Memory B cell (primary cell): ENCODE measurements at places on chromosomes 2 and 18.

DNA sequence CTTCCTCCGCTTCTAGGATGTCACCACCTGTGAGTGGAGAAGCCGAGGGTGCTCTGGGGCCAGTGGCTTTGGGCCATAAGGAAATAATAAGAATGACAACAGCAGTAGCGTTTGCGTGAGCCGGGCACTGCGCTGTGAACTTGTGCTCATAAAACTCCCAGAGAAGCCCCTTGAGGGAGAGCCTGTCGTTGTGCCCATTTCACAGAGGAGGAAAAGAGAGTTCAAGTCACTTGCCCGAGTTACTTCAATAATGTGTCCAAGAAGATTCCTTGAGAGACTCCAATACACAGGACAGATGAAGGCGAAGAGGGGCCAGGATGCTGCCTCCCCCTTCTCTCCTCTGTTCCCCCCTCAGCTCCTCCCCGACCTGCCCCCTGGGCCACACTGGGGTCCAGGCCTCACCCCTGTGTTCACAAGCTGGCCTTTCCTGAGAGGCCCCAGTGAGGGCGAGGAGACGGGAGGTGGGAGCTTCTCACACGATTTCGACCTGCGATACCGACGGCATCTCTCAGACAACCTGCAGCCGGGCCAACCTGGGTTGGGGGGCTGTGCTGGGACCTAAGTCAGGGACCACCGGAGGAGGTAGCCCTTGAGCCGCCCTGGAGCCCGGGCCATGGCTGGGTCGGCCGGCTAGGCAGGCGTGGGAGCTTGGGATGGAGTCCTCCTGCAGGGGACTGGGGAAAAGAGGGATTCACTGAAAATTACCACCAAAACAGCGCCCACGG lies 53.5 kb upstream of the UBE2F start:
- DNase-seq: no peak

- no peak for DNase-seq
These were observed 78.9 kb downstream of the UXS1 start for GRCh38 chr2:106115250-106115649.

- DNase-seq: no peak
These were observed 294.7 kb upstream of the LRP1B start for GRCh38 chr2:142425551-142425950.

DNA sequence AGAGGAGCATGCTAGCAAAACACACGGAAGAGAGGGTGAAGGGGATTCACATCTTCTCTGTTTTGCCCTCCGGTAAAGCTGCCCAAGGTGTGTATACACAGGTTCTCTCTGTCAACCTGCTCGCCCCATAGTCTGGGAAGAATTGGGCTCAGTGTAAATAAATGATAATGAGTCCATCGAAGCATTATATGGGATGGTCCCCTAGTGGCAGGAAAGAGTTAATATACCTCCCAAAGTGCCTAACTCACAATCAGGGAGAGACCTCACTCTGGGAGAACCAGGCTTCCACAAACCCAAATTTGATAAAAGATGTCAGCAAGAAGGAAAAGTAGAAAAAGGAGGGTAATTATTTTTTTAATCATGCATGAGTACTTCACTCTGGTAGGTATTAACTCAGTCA lies 262.2 kb upstream of the ZNF521 start:
- DNase-seq: no peak

GRCh38 chr2:224885836-224886547 lies 156.3 kb downstream of the DOCK10 start:
- no peak for DNase-seq

DNA sequence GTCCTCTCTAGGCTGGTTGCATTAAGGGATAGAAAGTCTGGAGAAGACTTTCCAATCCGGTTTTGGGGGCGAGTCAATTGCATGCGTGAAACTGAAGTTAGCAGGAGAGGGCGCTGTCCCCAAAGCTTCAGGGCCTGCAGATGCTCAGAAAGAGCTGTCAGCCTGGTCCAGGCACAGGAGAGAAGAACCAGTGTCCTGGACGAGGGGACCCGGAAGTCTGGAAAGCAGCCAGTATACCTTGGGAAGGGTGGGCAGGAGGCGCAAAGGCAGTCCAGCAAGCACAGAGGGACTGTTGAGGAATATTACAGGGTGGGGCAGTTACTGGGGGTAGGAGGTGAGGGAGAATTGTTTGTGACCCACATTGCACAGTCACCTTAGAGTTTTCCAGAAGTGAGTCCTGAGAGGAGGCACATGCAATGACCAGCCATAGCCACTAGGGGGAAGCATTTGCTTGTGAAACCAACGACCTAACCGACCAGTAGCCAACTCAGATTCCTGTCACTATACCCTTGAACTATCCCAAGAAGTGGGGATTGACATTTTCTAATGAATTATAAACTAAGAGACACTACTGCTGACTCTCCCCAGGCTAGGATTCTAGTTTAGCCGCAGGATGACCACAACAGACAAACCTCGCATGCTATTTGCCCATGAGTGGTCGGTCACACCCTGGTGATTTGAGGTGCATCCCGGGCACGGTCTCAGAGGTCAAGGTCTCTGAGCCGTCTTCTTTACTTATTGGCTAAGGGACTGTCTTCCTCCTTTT lies 172.8 kb downstream of the RDH14 start:
- peak; percentile 58 for DNase-seq

DNA sequence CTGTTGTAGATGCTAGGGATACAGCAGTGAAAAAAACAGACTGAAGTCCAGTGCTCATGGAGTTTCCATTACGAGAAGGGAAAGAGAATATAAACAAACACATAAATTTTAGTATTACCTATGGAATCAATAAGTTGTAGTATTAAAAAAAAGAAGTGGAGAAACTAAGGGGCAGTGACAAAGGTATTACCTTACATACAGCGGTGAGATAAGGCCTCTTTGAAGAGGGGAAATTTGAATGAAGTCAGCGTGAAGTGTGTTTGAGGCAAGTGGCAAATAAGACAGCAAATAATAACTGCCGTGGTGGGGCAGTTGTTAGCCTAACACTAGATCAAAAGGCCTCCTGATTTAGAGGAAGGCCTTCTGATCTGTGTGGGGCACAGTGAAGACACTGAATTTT lies 57.9 kb downstream of the TLK1 start:
- no peak for DNase-seq

- no peak for DNase-seq
These were observed 86.0 kb downstream of the DTNB start for GRCh38 chr2:25587361-25587760.

GRCh38 chr2:33292981-33293595 lies 183.4 kb upstream of the RASGRP3 start:
- DNase-seq: no peak

DNA sequence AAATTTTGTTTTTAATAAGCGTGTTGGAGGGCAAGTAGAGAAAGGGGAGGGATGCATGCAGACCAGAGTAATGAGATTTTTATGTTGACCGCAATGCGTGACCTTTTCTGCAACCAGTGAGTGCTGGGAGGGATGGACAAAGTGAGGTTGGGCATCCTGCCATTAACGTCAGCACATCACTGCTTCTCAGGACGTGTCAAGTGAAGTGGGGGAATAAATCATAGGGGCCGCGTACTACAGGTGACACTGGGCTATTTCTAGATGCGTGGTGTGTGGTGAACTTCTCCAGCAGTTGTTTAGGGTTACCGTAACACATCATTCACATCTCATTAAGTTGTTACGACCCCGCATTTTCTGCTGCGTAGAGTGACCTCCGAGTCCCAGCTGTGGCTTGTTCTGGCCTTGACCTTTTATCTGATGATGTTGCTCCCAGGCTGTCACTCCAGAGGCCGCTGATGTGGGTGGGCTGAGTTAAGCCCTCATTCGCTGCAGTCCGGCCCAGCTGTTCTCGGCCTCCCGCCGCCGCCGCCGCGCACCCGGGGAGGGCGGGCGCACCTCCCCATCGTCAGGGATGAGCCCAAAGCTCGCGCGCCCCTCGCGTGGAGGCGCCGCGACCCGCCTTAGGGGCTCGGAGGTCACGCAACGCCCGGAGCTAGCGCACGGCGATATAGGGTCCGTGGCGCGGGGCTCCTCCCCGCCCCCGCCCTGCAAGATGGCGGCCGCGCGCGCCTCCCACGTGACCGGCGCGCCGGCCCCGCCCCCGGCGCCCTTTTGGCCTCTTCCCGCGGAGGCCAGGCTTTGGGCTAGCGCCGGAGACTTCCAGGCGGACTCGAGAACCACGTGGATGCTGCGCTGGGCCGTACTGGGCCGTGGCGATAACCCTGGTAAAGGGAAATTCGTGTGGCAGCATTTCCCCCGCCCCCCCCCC lies 3.5 kb downstream of the ZCCHC2 start:
- DNase-seq: peak; percentile 66

DNA sequence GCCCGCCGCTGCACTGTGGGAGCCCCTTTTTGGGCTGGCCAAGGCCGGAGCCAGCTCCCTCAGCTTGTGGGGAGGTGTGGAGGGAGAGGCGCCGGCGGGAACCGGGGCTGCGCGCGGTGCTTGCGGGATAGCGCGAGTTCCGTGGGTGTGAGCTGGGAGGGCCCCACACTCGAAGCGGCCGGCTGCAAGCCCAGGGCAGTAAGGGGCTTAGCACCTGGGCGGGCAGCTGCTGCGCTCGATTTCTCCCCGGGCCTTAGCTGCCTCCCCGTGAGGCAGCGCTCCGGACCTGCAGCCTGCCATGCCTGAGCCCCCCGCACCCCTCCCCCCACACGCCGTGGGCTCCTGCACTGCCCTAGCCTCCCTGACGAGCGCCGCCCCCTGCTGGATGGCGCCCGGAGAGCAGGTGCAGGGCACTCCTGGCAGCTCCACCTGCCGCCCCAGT lies 124.4 kb downstream of the CCDC178 start:
- DNase-seq: no peak
